ENCODE measurements at places on chromosomes 1 and 21.
A peak's percentile ranks its signal among the peaks of the same experiment; 100 is the strongest.

DNA sequence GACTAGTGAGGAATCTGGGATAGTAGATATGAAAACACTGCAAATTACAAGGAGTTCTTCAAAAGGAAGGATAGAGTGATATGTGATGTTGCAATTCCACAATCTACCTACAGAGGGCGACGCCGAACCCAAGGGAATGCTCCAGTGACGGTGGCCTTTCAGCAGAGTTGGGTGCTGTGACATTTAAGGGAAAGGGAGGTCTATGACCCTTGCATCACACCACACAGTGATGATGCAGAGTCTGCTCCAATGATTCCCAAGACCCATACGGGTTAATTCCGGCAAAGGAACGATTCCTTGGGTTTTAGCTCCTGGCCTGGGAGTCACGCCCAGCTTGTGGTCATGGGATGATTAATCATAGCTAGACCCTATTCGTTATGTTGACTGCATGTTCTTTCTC lies 123.0 kb upstream of the IGSF21 start:
- no peak for DNase-seq

DNA sequence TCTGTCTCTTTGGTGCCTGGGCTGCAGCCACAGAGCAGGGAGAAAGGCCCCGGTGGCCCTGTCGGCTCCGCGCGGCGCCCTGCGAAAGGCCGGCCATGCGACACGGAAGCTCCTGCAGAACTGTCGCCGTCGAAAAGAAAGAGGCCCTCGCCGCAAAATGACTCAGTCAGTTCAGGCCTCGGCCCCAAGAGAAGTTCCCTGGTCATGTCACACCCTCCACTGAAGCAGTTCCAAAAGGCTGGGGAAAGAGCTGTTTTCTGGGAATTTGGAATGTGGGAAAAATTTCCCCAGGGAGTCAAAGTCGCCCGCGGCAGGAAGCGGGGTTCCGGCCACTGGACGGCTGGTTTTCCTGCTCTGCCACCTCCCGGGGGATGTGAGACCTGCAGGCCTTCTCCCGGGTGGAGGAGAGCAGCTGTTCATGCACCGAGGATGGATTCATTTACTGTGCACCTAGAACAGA lies 115.8 kb upstream of the ZNF678 start:
- no peak for DNase-seq

DNA sequence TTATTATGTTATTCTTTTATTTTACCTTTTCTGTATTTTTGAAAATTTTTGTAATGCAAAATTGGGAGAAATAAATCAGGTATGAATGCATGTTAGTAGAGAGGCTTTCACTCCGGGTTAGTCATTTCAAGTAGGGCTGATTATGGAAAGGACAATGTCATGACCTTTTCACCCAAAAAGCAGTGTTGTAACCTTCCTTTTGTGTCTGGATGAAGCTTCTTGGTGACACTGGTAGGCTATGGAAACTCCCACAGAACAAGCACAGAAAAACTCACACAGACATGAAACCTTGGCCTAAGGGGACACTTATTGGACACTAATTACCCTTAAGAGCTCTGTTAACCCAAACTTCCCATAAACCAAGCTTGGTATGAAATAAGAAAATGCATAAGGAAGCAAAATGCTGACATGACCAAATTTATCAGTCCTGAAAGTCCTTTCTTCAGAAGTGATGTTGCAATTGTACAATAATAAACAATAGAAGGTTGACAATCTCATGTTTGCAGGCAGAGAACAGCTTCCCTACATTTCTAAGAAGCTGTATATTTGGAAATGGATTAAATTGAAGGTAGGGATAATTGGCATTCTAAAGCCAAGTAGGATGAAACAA lies 70.0 kb upstream of the KCNJ15 start:
- DNase-seq = no peak

DNA sequence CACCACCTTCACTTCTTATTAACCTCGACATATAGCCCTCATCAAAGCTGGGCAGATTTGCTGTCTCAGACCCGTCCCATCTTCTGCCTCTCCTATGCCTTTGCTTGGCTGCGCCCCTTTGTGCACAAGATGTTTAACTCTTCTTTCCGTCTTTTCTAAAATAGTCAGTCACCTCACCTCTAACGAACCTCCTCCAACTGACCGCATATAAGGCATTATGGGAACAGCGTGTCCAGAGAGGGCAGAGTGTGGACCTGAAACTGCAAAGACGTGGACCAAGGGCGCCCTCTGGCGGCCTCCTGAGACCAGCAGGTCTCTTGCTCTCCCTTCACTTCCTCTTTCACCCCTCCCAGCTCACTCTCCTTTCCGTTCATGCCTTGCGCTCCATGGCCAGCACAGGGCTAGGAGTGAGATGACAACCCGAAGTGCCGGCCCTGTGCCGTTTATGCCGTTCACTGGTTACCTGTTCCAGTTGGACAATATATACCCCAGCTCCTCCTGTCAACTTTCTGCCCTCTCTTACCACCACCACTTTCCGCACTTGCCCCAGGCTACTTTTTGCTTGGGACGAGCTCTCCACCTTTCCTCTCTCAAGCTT lies 2.5 kb upstream of the METTL25B start:
- peak; percentile 62 for DNase-seq

DNA sequence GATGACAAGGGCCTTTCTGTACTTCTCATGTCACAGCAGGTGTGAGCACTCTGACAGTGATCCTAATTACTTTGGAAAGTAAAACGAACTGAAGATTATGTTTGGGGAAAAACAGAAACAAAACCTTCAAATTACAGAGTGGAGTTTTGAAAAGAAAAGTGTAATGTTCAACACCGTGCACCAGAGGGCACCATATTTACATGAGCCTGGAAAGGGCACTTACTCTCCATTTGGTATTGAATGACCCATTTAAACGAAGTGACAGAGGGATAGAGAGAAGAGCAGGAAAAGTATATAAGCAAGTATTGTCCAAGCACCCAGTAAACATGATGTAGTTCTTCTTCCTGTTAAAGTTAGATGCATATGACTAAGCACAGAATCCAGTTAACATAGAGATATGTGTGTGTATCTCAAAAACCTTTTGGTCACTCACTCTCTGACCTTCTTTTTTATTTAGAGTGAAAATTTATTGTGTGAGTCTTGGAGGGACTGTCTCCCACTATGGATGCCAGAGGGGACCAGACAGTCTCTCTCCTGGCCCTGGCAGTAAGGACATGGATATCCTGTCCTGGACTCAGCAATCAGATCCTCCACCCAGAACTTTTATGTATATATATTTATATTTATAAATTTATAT lies 3.8 kb upstream of the RGSL1 start:
- DNase-seq = no peak

DNA sequence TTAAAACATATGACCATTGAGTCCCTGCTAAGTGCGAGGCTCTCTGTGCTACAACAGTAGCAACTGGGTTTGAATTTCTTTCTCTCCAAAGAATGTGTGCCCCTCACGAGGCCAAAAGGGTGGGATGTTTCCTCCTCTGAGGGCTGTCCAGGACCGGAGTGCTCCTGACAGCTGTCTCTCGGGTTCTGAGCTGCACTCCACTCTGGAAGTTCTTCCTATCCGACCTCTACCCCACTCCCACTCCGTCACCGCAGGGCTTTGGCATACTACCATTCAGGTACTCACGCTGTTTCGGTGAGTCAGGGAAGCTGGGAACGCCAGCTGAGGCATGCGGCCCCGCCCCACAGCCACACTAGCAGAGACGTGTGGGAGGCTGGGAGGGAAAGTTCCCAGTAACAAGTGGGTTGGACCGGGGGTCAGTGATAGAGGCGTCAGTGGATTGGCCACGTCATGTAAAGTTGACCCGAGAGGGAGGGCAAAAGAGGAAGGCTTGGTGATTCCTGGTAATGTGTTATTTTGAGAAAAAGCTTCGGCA lies 705 bp upstream of the SLC50A1 start:
- no peak for DNase-seq

GRCh38 chr1:153945131-153945794 lies 1.3 kb downstream of the DENND4B start:
- peak; percentile 76 for DNase-seq

Data from GM12892 (cell line).